NCI-H82 (cell line): ENCODE measurements at places on chromosomes 16 and 17.

GRCh38 chr16:2919511-2920255 lies 8.0 kb downstream of the FLYWCH1 start:
- DNase-seq: peak; percentile 81

DNA sequence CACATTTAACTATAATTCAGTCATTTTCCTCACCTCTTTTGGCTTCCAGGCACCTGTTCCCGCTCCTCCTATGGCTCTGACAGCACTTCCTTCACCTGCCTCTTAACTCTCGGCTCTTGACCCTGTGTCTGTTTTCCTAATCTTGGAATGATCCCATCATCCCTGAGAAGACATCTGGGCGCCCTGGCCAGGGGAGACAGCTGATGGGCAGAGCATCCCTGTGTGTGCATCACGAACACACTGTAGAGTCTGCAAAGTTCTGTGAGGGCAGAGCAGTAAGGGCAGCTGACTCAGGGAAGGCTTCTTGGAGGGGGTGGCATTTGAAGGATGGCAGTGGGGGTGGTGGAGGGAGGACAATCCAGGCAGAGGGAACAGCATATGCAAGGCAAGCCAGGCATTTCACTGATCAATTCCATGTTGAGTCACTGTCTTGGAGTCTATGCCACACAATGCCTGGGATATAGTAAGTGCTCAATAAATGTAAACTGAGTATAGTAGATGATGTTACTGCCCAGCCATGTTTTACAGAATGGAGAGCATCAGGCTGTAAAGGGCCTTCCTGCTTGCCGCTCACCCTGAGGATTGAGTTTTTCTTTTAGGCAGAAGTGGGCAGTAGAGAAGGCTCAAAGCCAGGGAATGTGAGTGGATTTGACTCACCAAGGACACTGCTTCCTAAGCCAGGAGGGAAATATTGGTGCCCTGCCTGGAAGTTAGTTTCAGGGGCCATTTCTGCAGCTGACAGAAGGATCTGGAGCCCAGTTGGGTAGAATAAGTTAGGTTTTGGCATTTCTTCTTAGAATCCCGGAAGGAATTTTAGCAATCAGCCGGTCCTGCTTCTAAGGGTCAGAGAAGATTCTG lies 5.8 kb upstream of the RAB11FIP4 start:
- DNase-seq: no peak

DNA sequence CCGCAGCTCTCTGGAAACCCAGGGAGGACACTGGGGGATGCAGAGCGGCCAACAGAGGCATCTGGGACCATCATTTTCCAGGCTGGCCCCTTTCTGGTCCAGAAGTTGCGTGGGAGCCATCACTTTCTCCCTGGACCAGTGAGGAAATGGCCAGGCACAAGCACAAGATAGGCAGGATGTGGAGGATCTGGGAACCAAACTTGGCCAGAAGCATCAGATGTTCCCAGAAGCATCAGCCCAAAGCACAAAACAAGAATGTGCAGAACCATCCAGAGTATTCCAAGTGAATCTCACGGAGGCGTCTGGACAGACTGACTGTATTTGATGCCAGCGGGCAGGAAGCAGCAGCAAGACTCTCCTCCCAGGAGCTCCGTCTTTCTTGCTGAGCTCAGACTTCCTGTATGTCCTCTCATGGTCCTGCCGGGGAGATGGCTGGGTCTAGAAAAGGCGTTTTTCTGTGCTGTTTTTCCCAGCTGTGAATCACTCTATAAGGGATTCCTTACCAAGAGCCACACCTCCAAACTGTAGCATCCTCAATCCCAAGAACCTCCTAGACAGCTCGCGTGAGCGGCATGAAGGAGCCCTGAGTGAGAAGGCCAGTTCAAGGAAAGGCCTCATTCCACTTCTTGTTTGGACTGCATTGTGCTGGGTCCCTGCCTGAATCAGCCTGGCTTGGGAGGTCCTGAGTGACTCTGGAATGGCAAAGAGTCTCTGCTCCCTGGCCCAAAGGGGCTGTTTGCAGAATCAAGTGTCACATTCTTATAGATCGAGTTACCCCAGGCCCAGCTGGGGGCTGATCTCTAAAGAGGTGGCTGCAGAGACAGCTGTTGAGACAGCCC lies 49.5 kb upstream of the MTSS2 start:
- no peak for DNase-seq

DNA sequence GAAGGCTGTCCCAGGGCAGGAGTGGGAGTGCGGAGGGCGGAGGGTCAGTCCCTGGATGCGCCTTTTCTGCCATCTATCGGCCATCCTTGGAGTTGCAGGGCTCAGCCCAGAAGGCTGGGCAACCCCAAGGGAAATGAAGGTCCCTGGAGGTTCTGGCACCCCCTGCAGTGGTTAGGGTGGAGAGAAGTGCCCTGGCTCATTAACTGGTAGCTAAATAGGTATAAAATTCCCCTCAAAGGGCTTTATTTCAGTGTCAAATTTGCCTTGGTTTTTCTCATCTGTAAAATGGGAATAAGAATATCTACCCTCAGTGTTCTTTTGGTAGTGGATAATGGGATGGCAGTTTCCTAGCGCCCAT lies 22.4 kb downstream of the C17orf75 start:
- DNase-seq: peak; percentile 89

- DNase-seq: no peak
These were observed 33.3 kb downstream of the LITAF start for GRCh38 chr16:11553371-11553770.

- DNase-seq: no peak
These were observed 108.7 kb downstream of the VAT1L start for GRCh38 chr16:77897129-77897437.

DNA sequence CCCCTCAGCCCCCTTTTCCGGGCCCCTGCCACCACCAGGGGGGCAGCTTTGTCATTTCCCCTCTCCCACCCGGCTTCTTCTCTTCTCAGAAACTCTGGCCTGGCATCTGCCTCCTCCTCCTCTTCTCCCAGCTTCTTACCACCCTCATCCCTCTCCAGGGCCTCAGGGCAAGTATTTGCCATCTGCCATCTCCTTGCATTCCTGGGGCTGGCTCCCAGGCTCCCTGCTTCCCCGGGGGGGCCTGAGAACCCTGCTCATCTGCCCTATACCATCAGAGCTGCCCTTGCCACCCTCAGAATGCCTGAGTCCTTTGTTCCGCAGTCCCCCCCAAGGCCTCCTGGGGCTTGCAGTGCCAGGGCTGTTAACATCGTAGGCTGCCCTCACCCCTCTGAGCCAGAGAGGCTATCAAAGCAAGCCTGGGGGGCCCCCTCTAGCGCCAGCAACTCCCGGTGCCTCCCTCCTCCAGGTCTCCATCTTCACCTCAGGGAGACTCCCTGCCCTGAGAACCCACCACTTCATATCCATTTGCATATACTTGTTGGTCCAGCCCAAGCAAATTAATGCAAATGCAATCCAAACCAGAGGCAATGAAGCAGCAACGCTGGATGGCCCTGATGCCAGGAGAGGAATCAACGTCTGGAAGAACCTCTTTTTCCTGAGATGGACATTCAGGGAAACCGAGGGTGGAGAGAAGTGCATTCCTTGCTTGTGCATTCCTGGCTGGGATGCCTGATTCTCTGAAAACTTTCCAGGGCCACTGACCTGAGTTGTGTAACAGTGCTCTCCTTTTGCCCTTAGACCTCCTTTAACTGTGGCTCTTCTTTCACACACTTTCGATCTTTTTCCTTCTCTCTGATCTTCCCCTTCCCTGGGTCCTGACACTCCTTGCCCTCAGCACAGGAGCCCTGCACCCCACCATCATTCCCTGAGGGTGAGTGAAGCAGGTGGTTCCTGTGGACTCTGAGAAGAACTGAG lies 20.7 kb upstream of the SP2 start:
- DNase-seq: no peak

DNA sequence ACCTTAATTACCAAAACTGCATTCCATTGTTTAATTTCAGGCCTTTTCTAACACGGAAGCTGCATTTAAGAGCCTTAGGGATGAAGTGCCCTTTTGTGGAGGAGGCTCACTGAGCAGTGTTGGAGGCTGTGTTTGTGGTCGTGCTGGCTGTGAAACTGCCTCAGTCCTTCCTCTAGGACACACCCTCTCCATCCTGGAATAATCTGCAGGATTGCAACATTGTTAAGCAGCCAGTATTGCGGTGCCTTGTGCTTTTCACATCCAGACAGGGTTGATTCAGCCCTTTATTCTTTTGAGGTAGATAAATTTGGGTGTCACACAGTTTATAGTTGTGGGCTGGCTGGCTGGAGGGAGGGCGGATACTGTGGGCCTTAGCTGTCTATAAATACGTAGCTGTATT lies 141.6 kb downstream of the CDRT15L2 start:
- peak; percentile 26 for DNase-seq

DNA sequence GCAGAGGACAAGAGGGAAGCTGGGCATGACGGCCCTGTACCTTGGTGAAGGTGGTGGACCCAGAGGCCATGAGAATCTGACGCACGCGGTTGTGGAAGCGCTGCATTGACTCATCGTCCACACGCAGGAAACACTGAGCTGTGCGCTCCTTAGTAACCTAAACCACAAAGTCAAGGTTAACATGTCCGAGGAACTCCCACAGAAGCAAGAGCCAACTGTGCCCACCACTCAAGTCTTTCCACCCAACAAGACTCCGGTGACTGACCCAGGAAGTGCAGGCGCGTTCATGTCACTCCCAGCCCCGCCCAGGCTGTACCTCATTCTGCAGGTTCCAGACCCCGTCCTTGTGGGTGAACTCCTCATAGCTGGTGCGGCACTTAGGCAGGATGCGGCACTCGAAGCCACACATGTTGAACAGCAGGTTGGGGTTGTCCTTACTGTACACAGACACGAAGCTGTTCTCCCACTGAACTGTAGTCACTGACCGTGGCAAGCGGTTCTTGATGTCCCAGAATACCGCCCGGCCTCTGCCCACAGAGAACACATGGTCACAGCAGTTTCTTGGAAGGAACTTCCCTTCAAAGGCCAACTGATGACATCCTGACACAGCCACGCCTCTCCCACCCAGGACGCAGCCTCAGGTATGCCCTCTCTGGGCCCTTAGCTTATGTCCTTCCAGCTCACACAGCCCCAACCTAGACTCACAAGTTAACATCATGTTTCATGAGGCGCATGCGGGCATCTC lies 11.5 kb downstream of the PRPF8 start:
- no peak for DNase-seq

DNA sequence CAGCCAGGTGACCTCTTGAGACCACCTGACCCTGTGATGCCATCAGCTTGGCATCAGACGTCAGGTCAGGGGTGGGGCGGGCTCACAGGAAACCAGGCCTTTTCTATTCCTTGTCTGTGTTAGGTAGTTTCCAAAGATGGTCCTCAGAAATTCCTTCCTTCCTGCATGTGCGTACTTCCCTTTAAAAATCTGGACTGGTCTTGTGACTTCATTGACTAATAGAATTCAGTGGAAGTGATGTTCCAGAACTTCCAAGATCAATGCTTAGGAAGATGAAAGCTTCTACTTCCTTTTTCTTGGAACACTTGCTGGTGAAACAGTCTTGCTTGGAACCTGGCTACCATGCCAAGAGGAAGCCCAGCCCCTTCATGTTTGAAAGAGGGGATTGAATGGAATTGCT lies 10.0 kb upstream of the N4BP1 start:
- DNase-seq: no peak

DNA sequence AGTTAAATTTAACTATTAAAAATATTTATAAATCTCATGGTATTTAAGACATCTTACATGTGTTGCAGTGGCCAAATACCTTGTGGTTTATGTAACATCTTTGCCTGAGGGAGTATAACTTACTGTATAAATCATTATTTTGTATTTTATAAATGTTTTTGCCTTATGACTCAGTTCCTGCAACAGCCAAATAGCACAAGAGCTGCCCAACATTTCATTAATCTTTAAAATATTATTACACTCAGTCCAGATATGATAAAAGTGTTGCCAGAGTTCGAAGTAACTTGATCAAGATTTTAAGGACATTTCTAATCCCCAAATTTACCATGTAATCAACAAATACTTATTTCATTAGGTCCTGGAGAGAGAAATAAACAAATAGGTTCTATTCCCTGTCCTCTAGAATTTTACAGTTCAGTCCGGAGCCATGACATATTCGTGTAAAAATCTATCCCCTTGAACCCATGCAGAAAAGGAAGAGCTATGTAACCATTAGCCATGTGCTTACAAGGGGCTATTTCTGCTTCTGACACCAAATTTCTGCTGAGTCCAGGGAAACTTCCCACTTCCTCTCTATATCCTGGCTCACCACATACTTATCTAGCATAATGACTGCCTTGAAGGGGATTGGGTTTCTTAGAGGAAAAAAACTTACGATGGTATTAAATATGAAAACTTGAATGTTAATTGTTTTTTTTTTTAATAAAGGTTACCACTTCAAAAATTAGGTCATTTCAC lies 44.0 kb downstream of the IRX6 start:
- DNase-seq: no peak

GRCh38 chr17:27601069-27601974 lies 29.7 kb upstream of the LGALS9 start:
- peak; percentile 91 for DNase-seq

DNA sequence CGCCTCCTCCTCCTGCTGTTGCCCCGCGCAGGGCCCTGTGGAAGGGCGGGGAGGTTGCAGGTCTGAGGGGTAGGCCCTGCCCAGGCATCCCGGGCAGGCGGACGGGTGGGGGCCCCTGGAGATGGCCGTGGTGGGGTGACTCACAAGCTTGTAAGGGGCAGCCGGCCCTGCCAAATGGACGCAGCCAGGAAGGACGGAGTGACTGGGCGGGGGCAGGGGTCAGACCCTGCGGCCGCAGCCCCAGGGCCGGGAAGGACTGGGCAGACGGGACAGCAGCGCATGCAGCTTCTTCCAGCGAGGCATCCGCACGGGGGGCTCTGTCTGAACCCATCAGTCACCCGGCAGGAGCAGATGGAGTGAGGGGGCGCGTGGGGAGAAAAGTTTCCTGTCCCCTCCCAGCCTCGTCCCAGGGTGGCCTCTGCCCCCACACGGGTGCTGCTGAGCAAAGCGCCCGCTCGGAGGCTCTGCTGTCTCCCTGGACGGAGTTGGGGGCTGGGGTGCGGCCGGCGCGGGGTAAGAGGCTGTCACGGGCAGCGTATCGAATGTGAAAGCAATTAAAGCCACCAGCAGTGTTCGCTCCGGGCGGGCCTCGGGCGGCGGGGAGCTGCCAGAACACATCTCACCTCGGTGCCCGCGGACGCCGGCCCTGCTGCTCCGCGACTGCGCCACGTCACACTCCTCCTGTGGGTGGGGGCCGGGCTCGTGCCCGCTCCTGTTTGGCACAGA lies 5.4 kb upstream of the PRR35 start:
- DNase-seq: peak; percentile 23

- no peak for DNase-seq
These were observed 11.3 kb downstream of the ERAL1 start for GRCh38 chr17:28865946-28866752.

- no peak for DNase-seq
These were observed 9.2 kb upstream of the NAT9 start for GRCh38 chr17:74785096-74785980.

GRCh38 chr17:50919321-50920040 lies 53.3 kb upstream of the TOB1 start:
- peak; percentile 24 for DNase-seq

DNA sequence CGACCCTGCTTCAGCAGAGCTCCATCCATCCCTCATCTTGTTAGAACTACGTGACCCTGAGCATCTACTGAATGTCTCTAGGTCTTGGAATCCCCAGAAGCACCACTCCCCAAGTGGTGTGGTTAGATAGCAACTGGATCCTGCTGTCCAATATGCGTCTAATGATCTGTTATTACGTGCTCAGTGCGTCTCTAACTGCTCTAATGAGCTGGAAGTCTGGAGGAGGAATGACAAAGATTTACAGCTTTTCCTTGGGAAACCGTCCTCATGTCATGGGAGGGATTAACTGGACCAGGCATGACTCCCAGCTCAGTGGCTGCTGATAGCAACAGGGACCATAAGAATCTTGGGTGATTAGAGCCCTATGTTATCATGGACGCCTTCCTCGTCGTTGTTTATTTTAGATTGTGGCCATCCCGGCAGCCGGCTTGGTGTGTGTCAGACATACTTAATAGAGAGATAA lies 150.9 kb downstream of the HS3ST3B1 start:
- DNase-seq: peak; percentile 32
